Activated CD4-positive, alpha-beta T cell treated with anti-CD3 and anti-CD28 coated beads, Interleukin-2, amount 10 ng/mL, durations not matched to agents 7 days and 5 days (primary cell): ENCODE measurements at places on chromosomes 1 and 21.
A peak's percentile ranks its signal among the peaks of the same experiment; 100 is the strongest.

DNA sequence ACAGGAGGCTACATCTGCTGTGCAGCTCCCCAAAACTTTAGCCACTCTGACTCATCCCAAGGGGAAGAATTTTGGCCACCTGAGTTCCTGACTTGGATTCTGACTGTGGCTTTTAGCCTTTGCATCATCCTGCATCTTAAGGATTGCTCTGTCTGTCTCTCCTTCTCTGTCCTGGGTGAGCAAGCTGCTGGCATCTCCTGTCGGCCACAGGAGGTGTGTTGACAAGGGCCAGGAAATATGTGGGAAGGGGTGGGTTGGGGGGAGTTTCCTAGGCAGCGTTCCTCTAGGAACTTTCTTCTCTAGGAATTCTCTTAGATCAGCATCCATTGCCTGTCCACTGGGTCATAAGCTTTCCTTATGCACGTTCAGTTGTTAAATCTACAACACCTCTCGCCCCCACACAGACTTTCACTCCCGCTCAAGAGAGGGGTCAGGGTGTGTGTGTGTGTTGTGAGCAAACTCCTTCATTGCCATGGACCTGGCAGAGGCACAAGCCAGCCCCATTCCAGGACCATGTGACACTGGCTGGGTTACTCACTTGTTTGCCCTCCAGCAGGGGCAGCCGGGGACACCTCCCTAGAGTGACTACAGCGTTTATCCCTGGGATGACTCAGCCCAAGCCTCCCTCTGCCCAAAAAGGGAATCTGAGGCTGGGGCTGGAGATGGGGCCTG, 145.0 kb upstream of the DUSP10 start:
- H3K36me3 ChIP-seq, result no peaks in the 10 kb centered on the region
- no peak overlapping the region for H3K4me3 ChIP-seq
- no peak for DNase-seq
- H3K4me1 ChIP-seq, result no peaks in the 10 kb centered on the region
- H3K27ac ChIP-seq, result no peak overlapping the region

- peaks cover 69% of the 10 kb centered on the region for H3K4me1 ChIP-seq
- DNase-seq, result no peak
- peaks cover 28% of the 10 kb centered on the region for H3K36me3 ChIP-seq
- peak overlapping the region; percentile 87 for H3K27ac ChIP-seq
Observed at GRCh38 chr1:52634111-52634510, 1.1 kb downstream of the SHISAL2A start.

- H3K4me1 ChIP-seq, result peaks cover 15% of the 10 kb centered on the region
- H3K27ac ChIP-seq, result no peak overlapping the region
- no peaks in the 10 kb centered on the region for H3K36me3 ChIP-seq
- peaks cover 45% of the 10 kb centered on the region for H3K27me3 ChIP-seq
Observed at GRCh38 chr1:65267683-65268082, 41.7 kb upstream of the DNAJC6 start.

DNA sequence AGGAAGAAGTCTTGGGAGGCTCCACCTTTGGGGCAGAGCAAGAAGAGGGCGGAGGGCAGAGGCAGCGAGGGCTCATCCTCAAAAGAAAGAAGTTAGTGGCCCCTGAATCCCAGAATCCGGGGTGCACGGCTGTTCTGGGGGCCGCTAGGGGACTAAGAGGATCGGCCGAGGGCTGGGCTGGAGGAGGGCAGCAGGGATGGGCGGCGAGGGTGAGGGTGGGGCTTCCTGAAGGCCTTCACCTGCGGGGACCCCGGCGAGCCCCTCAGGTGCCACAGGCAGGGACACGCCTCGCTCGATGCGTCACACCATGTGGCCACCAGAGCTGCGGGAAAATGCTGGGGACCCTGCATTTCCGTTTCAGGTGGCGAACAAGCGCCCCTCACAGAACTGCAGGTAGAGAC, 23.9 kb downstream of the COL6A1 start:
- H3K4me1 ChIP-seq, result no peaks in the 10 kb centered on the region
- DNase-seq, result no peak
- peaks cover 2% of the 10 kb centered on the region for H3K36me3 ChIP-seq

DNA sequence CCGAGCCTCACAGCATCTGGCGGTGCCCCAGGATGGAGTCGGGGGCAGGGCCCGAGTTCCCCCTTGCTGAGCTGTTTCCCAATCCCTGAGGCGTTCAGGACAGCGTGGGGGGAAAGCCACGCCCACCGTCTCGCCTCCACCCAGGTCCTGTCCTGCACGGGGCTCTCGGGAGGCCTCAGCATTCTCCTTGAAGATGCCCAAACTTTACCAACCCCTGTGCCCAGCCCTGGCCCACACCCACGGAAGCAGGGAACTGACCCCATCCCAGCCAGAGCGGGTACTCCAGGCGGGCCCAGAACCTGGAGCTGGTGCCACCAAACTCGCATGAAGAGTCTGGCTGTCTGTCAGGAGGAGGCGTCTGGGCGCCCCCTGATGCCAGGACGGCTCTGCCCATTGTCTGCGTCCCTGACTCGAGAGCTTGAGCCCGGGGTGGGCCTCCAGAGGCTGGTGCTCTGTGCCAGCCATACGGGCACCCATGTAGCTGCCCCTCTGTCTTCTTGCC, 35.3 kb upstream of the POFUT2 start:
- H3K4me3 ChIP-seq, result no peak overlapping the region
- H3K27me3 ChIP-seq, result no peaks in the 10 kb centered on the region
- no peak for DNase-seq
- H3K36me3 ChIP-seq, result no peaks in the 10 kb centered on the region
- H3K4me1 ChIP-seq, result peaks cover 12% of the 10 kb centered on the region

DNA sequence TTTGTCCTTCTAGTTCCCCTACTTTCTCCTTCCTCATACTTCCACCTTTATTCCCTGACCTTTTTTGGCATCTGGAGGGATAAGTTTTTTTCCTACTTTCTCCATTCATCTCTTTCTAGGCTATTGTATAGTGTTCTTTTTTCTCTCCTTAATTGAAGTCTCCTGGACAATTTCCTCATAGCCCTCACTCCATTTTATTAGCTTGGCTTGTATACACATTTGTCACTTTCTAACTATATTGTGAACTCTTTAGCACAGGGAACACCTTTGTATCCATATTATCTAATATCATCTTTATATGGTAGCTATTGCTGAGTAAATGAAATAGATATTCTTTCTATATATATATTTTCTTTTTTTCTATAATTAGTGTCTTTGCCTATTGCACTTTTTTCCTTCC, 47.6 kb downstream of the TMED5 start:
- no peak overlapping the region for H3K4me3 ChIP-seq
- peaks cover 1% of the 10 kb centered on the region for H3K4me1 ChIP-seq
- H3K36me3 ChIP-seq, result peaks cover 21% of the 10 kb centered on the region
- no peak for DNase-seq

GRCh38 chr1:52913014-52913413, 8.5 kb downstream of the ECHDC2 start:
- no peaks in the 10 kb centered on the region for H3K27me3 ChIP-seq
- no peak overlapping the region for H3K4me3 ChIP-seq
- no peak overlapping the region for H3K27ac ChIP-seq
- no peaks in the 10 kb centered on the region for H3K36me3 ChIP-seq
- no peaks in the 10 kb centered on the region for H3K4me1 ChIP-seq

DNA sequence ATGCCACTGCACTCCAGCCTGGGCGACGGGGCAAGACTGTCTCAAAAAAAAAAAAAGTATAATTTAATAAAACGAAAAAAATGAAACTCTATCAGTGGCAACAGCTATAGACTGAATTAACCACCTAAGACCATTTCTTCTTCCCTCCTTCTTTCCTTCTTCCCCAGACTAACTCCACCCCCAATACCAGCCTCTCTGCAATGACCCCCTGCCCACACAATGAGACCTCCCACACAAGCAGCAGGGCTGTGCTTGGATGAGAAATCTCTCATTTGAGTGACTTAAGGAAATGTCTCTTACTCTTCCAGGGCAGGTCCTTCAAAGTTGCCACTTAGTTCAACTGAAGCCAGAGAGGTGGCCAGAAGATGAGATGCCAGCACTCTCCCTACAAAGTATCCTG, 94.5 kb upstream of the SYT6 start:
- no peaks in the 10 kb centered on the region for H3K4me1 ChIP-seq
- no peak for DNase-seq
- H3K27me3 ChIP-seq, result peaks cover 19% of the 10 kb centered on the region
- no peak overlapping the region for H3K4me3 ChIP-seq

DNA sequence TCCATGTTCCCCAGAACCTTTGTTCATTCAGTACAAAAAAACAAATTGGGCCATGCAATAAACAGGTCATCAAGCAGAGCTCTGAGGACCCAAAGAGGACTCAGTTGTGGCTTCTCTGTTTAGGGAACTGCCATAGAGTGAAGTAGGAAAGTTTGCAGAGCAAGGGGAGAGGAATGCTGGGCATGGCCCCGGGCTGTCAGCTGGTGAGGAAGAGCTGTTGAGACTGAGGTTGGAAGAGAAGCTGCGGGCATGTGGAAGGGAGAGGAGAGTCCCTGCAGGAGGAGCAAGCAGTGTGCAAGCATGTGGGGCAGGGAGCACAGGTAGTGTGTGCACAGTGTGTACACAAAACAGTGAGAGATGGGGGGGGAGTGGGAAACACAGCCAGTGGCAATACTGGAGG, 71.8 kb downstream of the NTPCR start:
- H3K27me3 ChIP-seq, result no peaks in the 10 kb centered on the region
- peaks cover 5% of the 10 kb centered on the region for H3K36me3 ChIP-seq
- no peak overlapping the region for H3K4me3 ChIP-seq
- no peaks in the 10 kb centered on the region for H3K4me1 ChIP-seq

GRCh38 chr1:22370190-22370498, 81.5 kb upstream of the ZBTB40 start:
- no peaks in the 10 kb centered on the region for H3K4me1 ChIP-seq
- no peaks in the 10 kb centered on the region for H3K36me3 ChIP-seq
- peaks cover 7% of the 10 kb centered on the region for H3K27me3 ChIP-seq

DNA sequence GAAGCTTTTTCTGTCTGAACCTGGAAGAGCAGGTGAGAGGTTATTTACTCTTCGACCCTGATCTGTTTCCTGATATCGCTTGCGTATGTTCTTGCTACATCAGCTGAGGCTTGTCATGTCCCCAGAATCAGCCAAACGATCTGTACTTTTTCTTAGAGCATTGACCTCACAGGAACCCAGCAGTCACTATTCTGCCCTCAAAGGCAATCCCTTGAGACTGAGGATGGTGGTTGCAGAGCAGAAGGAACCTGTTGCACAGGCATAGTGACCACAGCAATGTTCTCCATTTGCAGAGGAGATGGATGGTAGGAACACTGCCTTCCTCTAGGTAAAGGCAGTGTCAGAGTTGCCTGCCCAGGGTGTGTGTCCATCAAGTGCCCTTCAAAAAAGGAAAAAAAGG, 11.3 kb upstream of the LACTBL1 start:
- no peak overlapping the region for H3K4me3 ChIP-seq
- no peaks in the 10 kb centered on the region for H3K36me3 ChIP-seq
- no peak overlapping the region for H3K27ac ChIP-seq
- no peak for DNase-seq

- peaks cover 23% of the 10 kb centered on the region for H3K36me3 ChIP-seq
- H3K27ac ChIP-seq, result peak overlapping the region; percentile 98
Observed at GRCh38 chr1:150487763-150488115, 520 bp downstream of the TARS2 start.

GRCh38 chr1:210448297-210448892, 119.7 kb downstream of the HHAT start:
- no peak overlapping the region for H3K27ac ChIP-seq
- peaks cover 20% of the 10 kb centered on the region for H3K4me1 ChIP-seq
- peaks cover 9% of the 10 kb centered on the region for H3K27me3 ChIP-seq
- peak; percentile 29 for DNase-seq

GRCh38 chr1:75615613-75616435, 4.9 kb upstream of the SLC44A5 start:
- H3K4me1 ChIP-seq, result peaks cover 10% of the 10 kb centered on the region
- peak; percentile 10 for DNase-seq
- H3K36me3 ChIP-seq, result no peaks in the 10 kb centered on the region
- H3K27ac ChIP-seq, result no peak overlapping the region
- peak overlapping the region; percentile 28 for H3K4me3 ChIP-seq
- peaks cover 70% of the 10 kb centered on the region for H3K27me3 ChIP-seq

DNA sequence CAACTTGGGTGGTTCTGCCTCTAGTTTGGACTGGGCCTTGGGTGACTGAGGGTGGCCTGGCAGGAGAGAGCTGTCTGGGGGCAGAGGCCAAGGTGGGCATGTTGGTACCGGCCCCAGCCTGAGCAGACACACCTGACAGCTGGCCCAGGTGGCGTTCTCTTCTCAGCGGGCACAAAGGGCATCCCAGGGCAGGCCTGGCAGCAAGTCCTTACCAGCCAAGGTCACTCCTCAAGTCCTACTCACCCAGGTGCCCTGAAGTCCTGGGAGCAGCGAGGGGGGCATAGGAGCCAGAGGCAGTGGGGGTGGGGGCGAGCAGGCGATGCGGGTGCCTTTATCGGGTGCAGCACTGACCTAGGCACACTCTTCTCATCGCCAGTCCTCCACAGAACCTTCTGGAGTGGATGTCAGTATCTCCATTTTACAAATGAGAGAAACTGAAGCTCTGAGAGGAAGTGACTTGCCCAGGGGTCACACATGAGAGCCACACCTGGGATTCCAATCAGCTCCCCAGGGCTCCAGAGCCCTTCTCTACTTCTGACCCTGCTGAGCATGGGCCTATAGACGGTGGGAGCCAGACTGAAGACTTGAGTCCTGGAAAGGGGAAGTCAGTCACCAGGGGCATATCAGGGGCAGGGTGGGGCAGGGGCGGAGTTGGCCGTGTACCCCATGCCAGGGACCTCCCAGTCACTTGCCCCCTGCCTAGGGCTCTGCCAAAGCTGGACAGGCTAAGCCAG, 587 bp upstream of the SLC25A34 start:
- no peak overlapping the region for H3K27ac ChIP-seq
- no peak overlapping the region for H3K4me3 ChIP-seq
- no peak for DNase-seq
- H3K27me3 ChIP-seq, result no peaks in the 10 kb centered on the region
- no peaks in the 10 kb centered on the region for H3K4me1 ChIP-seq

- no peak overlapping the region for H3K4me3 ChIP-seq
- peaks cover 14% of the 10 kb centered on the region for H3K4me1 ChIP-seq
- H3K27me3 ChIP-seq, result no peaks in the 10 kb centered on the region
Observed at GRCh38 chr21:29182691-29183092, 52.2 kb downstream of the MAP3K7CL start.

- DNase-seq, result no peak
- H3K36me3 ChIP-seq, result no peaks in the 10 kb centered on the region
- no peaks in the 10 kb centered on the region for H3K27me3 ChIP-seq
- no peaks in the 10 kb centered on the region for H3K4me1 ChIP-seq
Observed at GRCh38 chr1:1129381-1129821, 13.5 kb upstream of the C1orf159 start.

- DNase-seq, result no peak
- H3K4me1 ChIP-seq, result no peaks in the 10 kb centered on the region
- H3K27me3 ChIP-seq, result no peaks in the 10 kb centered on the region
- no peak overlapping the region for H3K4me3 ChIP-seq
Observed at GRCh38 chr1:92168657-92169056, 49.1 kb upstream of the C1orf146 start.

- no peak overlapping the region for H3K4me3 ChIP-seq
- H3K27me3 ChIP-seq, result no peaks in the 10 kb centered on the region
- no peaks in the 10 kb centered on the region for H3K36me3 ChIP-seq
Observed at GRCh38 chr21:35585878-35586277, 474.4 kb downstream of the SETD4 start.

DNA sequence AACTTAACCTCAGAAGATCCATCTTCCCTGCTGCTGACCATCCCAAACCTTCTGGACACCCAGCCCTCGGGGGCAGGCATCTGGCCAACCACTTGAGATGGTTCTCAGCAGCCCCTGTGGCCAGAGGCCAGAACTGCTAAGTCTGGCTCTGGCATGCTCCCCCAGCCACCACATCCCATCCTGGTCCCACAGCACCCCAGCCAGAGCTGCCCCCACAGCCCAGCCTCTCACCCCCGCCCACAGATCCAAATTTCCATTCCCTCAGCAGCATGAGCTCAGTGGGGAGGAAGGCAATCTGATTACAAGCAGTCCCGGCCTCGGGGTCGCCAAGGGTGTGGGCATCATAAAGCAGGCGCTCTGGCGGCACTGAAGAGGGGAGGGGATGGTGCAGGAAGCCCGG, 45.6 kb downstream of the GLIS1 start:
- no peak for DNase-seq
- H3K4me1 ChIP-seq, result peaks cover 2% of the 10 kb centered on the region
- H3K36me3 ChIP-seq, result no peaks in the 10 kb centered on the region
- peaks cover 7% of the 10 kb centered on the region for H3K27me3 ChIP-seq
- no peak overlapping the region for H3K27ac ChIP-seq
